ENCODE measurements at places on chromosomes 11 and 22. TPM values are rescaled to one million over a fixed set of nuclear protein-coding genes. Genes with fewer than 3 reads are reported as not detected.

DNA sequence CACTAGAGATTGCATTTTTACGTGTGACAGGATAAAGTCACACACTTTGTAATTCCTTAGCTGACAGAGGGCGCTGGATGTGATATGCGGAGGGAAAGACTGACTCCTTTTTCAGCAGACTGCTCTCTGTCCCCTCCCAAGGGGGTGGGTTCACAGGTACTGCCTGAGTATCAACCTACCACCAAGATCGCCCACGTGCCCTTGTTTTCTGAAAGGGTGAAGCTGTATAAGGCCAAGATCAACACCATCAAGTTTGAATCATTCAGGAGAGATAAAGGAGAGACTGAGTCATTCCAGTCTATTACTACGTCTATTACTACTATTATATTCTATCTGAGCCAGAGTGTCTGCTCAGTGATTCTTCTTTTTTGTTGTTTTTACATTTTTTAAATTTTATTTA, 30.7 kb downstream of the BUD13 start:
- H3K4me3 ChIP-seq = no peak overlapping the region
- no peak for DNase-seq
- no peaks in the 10 kb centered on the region for H3K4me1 ChIP-seq

GRCh38 chr22:42431401-42432019, 693 bp downstream of the NFAM1 start:
- no peaks in the 10 kb centered on the region for H3K36me3 ChIP-seq
- H3K27me3 ChIP-seq = peaks cover 90% of the 10 kb centered on the region
- peaks cover 36% of the 10 kb centered on the region for H3K4me1 ChIP-seq
- peak; percentile 39 for DNase-seq
- H3K4me3 ChIP-seq = peak overlapping the region; percentile 10

DNA sequence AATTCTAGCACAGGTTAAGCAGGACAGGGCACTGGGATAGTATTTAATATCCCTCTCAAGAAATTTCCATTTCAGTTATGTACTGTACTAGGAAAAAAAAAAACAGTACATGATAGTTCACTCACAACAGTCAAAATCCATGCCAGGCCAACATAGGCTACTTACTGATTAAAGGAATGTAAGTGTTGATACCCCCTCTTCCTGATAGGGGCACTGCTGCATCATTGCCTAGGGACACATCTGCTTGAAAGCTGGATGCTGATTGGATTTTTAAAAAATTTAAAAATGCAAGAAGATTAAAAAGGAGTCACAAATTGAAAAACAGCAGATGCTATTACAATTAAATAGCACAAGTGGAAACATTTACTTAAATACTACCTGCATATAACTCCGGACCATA, 43.4 kb downstream of the APOL5 start:
- H3K27ac ChIP-seq = no peak overlapping the region
- H3K36me3 ChIP-seq = peaks cover 27% of the 10 kb centered on the region
- no peaks in the 10 kb centered on the region for H3K27me3 ChIP-seq
- H3K4me3 ChIP-seq = no peak overlapping the region
- no peaks in the 10 kb centered on the region for H3K4me1 ChIP-seq
- no peak for DNase-seq

GRCh38 chr11:16920559-16920958, 93.7 kb downstream of the PLEKHA7 start:
- no peak overlapping the region for H3K27ac ChIP-seq
- peaks cover 12% of the 10 kb centered on the region for H3K4me1 ChIP-seq
- peaks cover 33% of the 10 kb centered on the region for H3K27me3 ChIP-seq
- no peak overlapping the region for H3K4me3 ChIP-seq
- no peak for DNase-seq

DNA sequence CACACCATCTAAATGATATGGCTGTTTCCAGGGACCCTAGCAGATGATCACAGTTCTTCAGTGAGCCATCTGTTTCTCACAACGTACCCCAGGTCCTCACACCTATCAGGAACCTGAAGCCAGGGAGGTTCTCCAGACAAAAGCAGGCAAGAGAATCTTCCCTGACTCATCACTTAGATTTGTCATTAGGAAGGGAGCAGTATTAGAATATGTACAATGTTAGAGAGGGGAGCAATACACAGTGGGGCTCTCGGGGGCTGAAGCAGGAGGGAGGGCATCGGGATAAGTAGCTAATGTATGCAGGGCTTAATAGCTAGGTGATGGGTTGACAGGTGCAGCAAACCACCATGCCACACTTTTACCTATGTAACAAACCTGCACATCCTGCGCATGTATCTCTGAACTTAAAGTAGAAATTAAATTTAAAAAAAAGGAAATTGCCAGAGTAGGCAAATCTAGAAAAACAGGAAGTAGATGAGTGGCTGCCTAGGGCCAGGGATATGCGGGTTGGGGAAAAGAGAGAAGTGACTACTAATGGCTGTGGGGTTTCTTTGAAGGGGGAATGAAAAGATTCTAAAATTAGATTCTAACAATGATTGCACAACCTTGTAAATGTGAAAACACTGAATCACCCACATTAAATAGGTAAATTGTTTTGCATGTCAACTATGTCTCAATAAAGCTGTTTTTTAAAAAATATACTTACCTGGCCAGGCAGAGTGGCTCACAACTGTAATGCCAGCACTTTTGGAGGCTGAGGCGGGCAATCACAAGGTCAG, 14.4 kb downstream of the C22orf42 start:
- H3K36me3 ChIP-seq = no peaks in the 10 kb centered on the region
- DNase-seq = peak; percentile 61
- no peak overlapping the region for H3K27ac ChIP-seq

- H3K4me3 ChIP-seq = no peak overlapping the region
- peaks cover 16% of the 10 kb centered on the region for H3K27me3 ChIP-seq
- H3K27ac ChIP-seq = no peak overlapping the region
- no peak for DNase-seq
These were observed 16.0 kb downstream of the PIM3 start for GRCh38 chr22:49976439-49977175.

DNA sequence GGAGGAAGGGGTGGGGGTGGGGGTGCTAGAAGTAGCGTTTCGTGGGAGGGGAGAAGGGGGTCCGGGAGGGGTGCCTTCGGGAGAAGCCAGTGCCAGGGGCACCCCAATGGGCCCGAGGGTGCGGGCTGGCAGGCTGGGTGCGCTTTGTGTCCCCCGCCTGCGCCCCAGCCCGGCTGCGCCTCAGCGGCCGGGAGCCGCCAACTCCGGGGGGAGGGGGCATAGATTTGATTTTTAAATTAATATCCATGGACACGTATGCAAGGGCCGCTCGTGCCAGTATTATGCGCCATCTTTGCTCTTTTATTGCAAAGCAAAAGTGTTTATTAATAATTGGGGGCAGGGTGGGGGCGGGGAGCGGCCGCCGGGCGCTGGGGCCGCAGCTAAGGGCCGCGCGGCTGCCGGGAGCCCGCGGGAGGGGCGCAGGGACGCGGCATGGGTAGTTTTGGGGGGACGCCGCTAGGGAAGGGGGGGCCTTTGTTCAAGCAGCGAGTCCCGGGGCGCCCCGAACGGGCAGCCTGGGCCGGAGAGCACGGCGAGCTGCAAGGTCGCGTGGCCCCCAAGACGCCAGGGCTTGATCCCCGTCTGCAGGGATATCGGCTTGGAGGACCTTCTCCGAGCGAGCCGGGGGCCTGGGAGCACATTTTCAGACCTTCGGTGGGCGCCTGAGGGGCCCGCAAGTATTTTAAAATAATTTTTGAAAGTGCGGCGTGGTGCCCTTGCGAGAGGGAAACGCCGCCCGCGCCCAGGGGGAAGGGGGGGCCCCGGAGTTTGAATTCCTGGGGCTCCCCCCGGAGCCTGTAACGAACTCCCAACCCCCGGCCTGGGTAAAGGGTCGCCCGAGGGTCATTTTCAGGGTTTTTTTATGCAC, 959 bp downstream of the CCND1 start:
- peaks cover 47% of the 10 kb centered on the region for H3K27me3 ChIP-seq
- peak overlapping the region; percentile 75 for H3K27ac ChIP-seq
- H3K4me3 ChIP-seq = peak overlapping the region; percentile 85
- peaks cover 68% of the 10 kb centered on the region for H3K4me1 ChIP-seq
- peaks cover 31% of the 10 kb centered on the region for H3K36me3 ChIP-seq

GRCh38 chr11:638631-639331, 1.7 kb downstream of the DRD4 start:
- H3K27ac ChIP-seq = no peak overlapping the region
- H3K4me3 ChIP-seq = no peak overlapping the region
- no peak for DNase-seq
- H3K27me3 ChIP-seq = peaks cover 64% of the 10 kb centered on the region

DNA sequence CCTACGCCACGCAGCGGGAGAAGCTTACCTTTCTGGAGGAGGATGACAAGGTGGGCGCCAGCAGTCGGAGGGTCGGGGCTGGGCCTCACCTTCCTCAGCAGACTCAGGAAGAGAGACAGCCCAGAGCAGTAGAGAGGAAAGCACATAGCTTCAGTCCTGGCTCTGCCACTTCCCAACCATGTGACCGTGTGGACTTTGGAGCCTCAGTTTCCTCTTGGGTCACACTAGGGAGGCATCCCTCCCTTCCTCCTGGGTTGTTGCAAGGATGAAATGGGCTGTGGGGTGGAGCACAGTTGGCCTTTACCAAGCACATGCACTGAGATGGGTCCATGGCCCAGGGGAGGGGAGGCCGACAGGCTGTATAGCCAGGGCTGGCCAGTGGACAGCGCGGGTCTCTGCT, 12.9 kb downstream of the DPP3 start:
- no peaks in the 10 kb centered on the region for H3K27me3 ChIP-seq
- no peak for DNase-seq
- H3K4me3 ChIP-seq = no peak overlapping the region
- H3K4me1 ChIP-seq = no peaks in the 10 kb centered on the region
- no peak overlapping the region for H3K27ac ChIP-seq

DNA sequence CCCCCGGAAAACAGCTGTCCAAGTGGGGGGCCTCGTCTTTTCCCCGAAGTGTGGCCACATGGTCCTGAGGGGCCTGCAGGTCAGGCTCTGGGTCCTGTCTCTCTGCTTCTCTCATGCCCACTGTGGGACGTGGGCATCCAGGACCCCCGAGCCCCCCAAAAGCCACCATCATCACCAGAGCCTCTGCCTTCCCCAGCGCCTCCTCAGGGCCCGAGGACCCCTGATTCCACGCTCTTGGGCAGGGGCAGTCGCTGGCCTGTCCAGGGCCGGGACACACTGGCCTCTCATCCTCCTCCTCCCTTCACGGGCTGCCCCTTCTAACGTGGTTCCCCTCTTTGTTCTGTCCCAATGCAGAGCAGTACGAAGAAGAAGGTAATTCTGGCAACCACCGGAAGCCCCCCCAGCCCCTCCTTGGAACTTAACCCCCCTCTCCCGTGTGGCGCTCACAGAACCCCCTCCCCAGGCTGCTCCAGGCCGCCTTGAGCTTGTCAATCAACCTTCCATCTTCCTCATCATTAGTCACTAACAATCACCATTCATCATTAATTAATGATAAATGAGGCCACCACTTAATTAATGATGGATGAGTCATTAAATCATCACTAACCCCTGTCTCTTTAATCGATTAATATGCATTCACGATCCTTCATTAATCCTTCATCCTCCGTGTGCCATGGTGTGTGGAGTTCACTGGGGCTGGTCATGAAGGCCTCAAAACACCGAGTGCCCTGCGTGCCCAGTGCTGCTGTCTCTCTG, 3.9 kb downstream of the TNNT3 start:
- no peaks in the 10 kb centered on the region for H3K27me3 ChIP-seq
- peaks cover 49% of the 10 kb centered on the region for H3K36me3 ChIP-seq
- peak overlapping the region; percentile 65 for H3K4me3 ChIP-seq
- DNase-seq = no peak
- peaks cover 98% of the 10 kb centered on the region for H3K4me1 ChIP-seq

DNA sequence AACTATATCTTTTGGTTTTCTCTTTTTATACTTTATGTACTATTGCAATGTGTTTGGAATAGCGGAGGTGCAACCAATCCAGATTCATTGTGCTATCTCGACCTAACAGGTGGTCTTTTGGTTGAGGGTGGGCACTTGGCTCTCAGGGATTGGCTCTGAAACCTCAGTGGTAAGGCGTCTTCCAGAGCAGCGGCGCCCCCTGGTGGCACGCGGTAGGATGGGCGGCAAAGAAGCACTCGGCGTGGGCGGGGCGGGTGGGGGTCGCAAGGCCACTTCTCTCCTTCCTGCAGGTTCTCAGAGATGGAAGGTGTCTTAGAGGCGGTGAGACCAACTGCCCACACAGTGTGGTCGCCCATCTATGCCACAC, 19.2 kb upstream of the PLET1 start:
- peak; percentile 55 for DNase-seq
- H3K4me1 ChIP-seq = peaks cover 7% of the 10 kb centered on the region
- H3K4me3 ChIP-seq = peak overlapping the region; percentile 48
- peaks cover 7% of the 10 kb centered on the region for H3K27me3 ChIP-seq
- no peak overlapping the region for H3K27ac ChIP-seq

- no peak overlapping the region for H3K4me3 ChIP-seq
- H3K4me1 ChIP-seq = peaks cover under 1% of the 10 kb centered on the region
- no peaks in the 10 kb centered on the region for H3K36me3 ChIP-seq
- H3K27me3 ChIP-seq = peaks cover 14% of the 10 kb centered on the region
- DNase-seq = no peak
- H3K27ac ChIP-seq = no peak overlapping the region
These were observed 7.9 kb downstream of the GRAP2 start for GRCh38 chr22:39908737-39909136.

DNA sequence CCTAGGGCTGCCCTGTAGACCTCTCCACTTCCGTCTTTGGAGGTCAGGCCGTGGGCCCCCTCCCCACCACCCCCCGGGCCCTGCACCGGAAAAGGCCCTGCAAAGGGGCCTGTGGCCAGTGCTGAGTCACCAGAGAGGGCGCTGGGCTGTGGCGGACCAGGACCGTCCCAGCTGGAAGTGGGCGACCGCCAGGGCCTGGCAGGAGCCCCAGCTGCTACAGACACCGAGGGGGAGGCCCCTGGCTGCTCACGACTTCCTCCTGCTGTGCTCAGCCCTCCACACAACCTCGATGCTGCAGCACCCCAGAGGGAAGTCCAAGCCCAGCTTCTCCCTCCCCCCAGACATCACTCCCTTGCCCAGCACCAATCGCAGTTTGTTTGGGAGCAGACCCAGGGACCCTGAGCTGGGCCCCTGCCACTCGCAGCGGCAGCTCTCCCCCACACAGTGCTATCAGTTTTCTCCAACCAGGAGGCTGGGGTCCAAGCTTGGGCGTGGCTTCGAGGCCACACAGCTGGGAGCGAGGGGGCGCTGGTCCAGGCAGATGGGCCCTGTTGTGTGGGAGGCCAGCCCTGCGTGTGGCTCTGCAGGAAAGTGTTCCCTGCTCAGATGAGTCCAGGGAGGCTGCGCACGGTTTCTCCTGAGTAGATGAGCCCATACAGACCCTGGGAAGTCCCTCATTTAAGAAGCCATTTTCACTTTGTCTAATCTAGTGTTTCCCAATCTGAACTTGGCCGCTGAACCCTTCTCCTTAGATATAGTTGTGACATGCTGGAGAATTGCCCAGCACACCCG, 5.6 kb upstream of the SH3BP1 start:
- DNase-seq = peak; percentile 98
- H3K4me1 ChIP-seq = peaks cover 73% of the 10 kb centered on the region
- peak overlapping the region; percentile 9 for H3K4me3 ChIP-seq
- H3K27ac ChIP-seq = peak overlapping the region; percentile 87

The MLC1 gene
- 0.31 TPM for total RNA-seq

The THAP7 gene
- total RNA-seq = 20.9 TPM

The PHETA2 gene
- 25.4 TPM for total RNA-seq

The APOL5 gene
- 1.1 TPM for total RNA-seq

The ARHGAP42 gene
- 26.6 TPM for total RNA-seq

The OR8K1 gene
- total RNA-seq = not detected

The MRGPRF gene
- total RNA-seq = 10.2 TPM

All from muscle of leg (tissue), 16 donors.